Activated CD4-positive, alpha-beta T cell treated with anti-CD3 and anti-CD28 coated beads for 24 hours (primary cell): ENCODE measurements at places on chromosomes 4 and X.
A peak's percentile ranks its signal among the peaks of the same experiment; 100 is the strongest.

DNA sequence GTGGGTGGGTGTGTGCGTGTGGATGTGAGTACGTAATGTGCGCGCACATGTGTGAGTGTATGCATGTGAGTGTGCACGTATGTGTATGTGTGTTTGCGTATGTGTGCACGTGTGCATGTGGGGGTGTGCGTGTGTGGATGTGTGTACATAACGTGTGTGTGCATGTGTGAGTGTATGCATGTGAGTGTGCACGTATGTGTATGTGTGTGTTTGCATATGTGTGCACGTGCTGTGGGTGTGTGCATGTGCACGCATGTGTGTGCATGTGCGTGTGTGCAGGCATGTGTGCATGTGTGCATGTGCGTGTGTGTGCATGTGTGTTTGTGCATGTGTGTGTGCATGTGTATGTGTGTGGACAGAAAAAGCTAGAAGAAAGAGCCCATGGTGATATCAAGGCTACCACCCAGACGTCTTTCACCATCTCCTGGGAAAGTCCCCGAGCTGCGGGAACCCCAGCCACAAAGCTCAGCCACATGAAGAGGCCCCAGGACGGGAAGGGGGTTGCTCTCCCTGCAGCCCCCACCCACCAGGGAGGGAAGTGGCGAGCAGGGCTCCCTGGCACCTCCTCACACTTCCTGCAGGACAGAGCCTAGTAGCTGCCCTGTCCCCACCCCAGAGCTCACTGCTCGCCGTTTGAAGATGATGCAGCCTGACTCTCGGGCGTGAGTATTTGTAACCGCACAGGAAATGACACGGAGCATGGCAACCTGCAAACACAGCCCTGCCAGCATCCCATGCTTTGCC is 108.3 kb downstream of the DCTD start:
- DNase-seq: peak; percentile 17

- no peak for DNase-seq
These were observed 88.6 kb upstream of the MXRA5 start for GRCh38 chrX:3435057-3435456.

DNA sequence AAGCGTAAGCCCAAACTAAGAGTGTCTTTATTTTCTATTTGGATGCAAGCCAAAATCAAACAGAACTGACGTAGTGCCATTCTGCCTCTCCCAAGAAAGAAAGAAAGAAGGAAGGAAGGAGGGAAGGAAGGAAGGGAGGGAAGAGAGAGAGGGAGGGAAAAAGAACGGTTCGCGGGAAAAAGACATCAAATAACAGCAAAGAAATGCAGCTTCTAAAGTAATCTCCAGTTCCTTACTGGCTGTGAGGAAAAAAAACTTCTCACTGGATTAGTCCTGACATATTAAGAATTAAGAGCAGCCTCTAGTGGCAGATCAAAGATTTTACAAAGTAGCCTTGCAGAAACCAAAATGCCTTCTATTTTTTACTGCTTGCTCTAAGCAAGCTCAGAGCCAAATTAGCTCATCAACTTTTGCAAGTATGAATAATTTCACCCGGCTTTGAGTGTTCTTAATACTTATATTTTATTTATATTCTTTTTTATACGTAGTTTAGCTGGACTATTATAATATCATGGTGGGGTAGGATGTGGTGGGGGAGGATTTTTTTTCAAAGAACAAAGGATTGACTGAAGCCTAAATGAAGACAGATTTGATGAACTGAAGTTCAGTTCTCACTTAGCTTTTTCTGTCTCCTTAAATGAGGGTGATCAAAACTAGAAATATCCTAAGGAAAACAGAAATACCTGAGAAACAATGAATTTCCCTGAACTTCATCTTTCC is 36.6 kb downstream of the PITX2 start:
- DNase-seq: no peak

GRCh38 chr4:83320548-83320947 is 14.1 kb downstream of the HPSE start:
- DNase-seq: no peak

GRCh38 chrX:78661836-78662235 is 2.7 kb upstream of the RTL3 start:
- no peak for DNase-seq
